ENCODE measurements at places on chromosomes 13 and 19.

- DNase-seq, result no peak
Measured at GRCh38 chr13:41059456-41060081, 1.7 kb upstream of the WBP4 start.

- no peak for DNase-seq
Measured at GRCh38 chr13:111186305-111186935, 71.3 kb downstream of the ARHGEF7 start.

GRCh38 chr19:12757544-12758274 lies 6.1 kb downstream of the BEST2 start:
- peak; percentile 34 for DNase-seq

- no peak for DNase-seq
Measured at GRCh38 chr13:45412274-45413049, 5.7 kb downstream of the SLC25A30 start.

DNA sequence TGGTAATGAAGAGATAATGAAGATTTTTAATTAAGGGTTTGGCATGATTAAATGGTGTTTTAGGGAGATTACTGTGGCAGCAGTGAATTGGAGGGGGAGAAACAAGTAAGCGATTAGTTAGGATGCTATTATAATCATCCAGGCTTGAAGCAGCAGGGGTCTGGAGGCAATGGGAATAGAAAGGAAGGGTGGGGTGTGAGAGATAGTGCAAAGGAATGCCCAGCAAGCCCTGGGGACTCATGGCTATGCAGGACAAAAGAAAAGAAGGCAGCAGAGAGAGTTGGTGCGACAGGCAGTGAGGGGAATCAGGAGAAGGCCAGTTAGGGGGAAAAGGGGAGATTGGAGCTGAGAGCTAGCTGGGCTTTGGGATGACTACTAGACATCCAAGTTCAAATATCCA lies 34.5 kb downstream of the SOX21 start:
- DNase-seq, result no peak

- no peak for DNase-seq
Measured at GRCh38 chr19:45315304-45315703, 7.4 kb downstream of the CKM start.

DNA sequence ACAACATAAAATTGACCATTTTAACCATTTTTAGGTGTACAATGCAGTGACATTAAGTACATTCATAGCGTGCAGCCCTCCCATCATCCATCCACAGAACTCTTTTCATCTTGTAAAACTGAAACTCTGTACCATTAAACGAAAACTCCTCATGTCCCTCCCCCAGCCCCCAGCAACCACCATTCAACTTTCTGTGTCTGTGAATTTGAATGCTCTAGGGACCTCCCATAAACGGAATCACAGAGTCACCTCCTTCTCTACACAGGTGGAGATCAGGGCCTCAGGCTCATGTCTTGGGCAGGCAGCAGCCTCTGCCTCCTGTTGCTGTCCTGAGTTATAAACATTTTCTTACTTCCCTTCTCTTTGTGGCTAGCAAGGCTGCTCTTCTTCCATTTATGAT lies 7.3 kb upstream of the CCNE1 start:
- no peak for DNase-seq

DNA sequence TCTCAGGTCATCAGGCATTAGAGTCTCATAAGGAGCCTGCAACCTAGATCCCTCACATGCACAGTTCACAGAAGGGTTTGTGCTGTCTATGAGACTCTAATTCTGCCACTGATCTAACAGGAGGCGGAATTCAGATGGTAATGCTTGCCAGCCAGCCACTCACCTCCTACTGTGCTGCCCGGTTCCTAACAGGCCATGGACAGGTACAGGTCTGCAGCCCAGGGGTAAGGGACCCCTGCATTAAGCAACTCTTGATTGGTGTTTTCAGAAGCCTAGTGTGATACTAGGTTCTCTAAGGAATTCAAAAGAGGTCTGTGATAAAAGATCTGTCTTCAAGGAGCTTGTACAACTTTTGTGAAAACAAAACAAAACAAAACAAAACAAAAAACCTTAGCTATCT lies 31.1 kb downstream of the CAB39L start:
- DNase-seq, result no peak

DNA sequence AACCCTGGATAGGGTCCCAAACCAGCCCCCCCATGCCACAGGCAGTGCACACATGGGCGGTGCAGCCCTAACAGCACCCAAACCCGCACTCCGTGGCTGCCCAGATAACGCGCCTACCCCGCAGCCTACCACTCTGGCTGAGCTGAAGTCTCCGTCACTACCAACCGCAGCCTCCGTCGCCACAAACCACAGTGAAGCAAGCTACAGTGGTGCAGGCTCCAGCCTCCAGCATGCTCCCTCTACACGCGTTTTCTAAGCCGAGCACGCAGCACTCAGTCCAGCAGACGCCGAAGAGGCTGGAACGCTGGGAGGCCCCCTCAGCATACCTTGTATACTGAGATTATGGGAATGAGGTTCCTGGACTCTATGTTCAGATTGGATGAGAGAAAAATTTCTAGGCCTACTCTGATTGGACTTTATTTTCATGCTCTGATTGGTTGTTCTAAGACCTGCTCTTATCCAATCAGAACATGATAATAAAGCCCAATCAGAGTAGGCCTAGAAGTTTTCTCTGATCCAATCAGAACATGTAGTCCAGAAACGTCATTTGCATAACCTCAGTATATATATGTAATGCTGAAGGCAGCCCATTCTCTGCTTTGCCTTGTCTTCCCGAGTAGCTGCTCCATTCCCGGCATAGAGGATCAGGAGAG lies 56.7 kb upstream of the C1QTNF9B start:
- no peak for DNase-seq

- DNase-seq, result no peak
Measured at GRCh38 chr13:99442273-99442895, 58.9 kb upstream of the TM9SF2 start.

DNA sequence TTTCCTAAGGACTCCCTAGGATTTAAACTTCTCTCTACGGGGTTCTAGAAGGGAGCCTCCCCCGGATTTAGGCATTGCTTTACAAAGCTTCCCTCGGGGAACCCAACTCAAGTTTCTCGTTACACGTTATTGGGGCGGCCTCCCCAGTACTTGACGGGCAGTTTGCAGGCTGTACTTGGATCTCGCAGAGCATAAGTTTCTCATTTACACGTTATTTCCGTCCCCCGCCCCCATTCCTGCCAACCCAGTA lies 584 bp downstream of the SMG9 start:
- no peak for DNase-seq

DNA sequence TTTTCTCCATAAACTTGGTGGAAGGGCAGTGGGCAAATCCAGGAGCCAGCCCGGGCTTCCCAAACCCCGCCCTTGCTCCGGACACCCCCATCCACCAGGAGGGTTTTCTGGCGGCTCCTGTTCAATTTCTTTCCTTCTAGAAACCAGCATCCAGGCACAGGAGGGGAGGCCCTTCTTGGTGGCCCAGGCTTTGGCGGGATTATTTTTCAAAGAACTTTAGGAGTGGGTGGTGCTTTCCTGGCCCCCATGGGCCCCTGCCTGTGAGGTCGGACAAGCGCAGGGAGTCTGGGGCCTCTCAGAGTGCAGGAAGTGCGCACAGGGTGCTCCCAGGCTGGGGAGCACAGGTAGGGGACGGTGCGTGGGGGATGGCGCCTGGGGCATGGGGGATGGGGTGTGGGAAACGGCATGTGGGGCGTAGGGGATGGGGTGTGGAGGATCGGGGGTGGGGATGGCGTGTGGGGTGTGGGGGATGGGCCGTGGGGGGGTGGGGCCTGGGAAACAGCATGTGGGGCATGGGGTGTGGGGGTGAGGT lies 396 bp downstream of the F7 start:
- DNase-seq, result no peak

DNA sequence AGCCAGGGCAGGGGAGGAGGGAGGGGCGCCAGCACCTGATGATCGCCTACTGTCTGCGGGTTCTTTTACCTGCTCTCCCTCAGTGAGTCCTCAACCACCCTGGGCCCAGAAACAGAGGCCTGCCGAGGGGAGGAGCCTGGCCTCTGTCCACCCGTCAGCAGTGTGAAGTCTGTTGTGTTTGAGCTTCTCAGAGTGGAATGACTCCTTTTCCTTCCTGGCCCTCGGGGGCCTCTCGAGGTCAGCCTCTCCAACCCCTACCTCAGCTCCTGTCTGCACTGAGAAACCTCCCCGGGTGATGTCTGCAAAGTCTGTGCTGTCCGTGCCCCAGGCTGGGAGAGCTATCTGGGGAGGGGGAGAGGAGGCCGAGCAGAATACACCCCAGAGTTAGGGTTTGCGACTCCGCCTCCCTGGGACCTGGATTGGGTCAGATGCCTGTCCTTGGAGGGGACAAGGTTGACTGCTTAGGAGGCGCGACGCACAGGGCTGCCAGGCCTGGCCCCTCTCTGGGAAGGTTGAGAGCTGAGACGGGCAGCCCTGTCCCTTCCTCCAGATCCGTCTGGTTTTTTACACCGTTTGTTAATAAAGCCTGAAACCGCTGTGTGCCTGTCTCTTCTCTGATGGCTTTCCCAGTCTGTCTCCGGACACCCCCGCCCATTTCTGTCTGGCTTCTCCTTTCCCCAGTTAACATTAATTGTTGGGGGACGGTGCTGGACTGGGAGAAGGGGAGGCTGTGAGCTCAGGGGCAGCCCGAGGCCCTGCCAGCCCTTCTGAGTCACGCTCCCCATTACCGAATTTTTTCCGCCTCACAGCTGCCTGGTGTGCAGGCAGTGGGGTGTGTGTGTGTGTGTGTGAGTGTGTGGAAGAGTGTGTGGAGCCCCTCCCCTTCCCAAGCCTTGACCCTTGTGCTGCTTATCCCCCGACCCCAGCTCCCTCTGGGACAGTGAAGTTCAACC lies 989 bp upstream of the SSC5D start:
- peak; percentile 94 for DNase-seq

DNA sequence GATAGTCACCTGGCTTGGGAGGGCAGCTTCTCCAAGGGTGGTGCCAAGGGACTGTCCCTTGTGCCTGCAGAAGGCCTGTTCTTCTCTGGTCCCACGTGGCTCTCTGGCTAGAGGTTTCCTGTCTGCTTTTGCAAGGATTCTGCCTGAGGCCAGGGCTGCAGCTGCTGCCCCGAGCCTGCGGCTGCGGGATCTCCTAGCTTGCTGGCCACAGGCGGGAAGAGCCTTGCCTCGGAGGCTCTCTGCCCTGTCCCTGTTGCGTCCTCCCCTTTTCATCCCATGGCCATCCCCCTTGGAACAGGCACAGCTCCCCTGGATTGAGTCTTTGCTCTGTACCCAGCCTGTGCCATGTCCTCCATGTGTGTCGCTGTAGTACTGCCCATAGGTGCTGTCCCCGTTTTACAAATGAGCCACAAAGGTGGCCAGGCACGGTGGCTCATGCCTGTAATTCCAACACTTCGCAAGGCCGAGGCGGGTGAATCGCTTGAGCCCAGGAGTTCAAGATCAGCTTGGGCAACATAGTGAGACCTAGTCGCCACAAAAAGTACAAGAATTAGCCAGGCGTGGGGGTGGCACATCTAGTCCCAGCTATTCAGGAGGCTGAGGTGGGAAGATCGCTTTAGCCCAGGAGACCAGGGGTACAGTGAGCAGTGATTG lies 9.1 kb downstream of the IRF3 start:
- no peak for DNase-seq

- DNase-seq, result no peak
Measured at GRCh38 chr13:110137680-110138009, 169.3 kb downstream of the COL4A1 start.

GRCh38 chr19:4557144-4557970 lies 2.1 kb downstream of the SEMA6B start:
- no peak for DNase-seq
